ENCODE measurements at places on chromosomes 7 and 10.
A peak's percentile ranks its signal among the peaks of the same experiment; 100 is the strongest.

- no peak for DNase-seq
Observed at GRCh38 chr10:61787170-61787569, 114.3 kb upstream of the ARID5B start.

DNA sequence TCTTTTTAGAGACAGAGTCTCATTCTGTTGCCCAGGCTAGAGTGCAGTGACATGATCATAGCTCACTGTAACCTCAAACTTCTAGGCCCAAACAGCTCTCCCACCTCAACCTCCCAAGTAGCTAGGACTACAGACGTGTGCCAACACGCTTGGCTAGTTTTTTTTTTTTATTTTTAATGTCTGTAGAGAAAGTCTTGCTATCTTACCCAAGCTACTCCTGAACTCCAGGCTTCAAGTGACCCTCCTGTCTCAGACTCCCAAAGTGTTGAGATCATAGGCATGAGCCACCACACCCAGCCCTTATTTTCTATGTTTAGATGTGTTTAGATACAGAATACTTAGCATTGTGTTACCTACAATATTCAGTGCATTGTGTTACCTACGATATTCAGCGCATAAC lies 46.4 kb downstream of the KMT2E start:
- DNase-seq, result no peak

DNA sequence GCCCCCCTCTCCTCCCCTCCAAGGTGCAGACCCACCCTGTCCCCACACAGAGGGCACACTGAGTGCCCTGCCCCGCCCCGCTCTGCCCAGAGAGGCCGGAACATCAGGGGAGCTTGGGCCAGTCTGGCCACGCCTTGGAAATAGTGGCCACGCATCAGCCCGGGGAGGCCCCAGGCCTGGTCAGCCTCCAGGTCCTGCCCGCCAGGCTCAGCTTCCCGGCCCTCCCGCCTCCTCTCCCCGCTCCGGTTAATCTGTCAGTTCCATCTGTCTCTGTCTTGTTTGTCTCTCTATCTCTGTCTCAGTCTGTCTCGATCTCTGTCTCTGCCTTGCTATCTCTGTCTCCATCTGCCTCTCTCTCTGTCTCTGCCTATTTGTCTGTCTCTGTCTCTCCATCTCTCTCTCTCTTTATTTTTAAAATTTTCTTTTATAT lies 28.9 kb upstream of the TNRC18 start:
- DNase-seq, result no peak

DNA sequence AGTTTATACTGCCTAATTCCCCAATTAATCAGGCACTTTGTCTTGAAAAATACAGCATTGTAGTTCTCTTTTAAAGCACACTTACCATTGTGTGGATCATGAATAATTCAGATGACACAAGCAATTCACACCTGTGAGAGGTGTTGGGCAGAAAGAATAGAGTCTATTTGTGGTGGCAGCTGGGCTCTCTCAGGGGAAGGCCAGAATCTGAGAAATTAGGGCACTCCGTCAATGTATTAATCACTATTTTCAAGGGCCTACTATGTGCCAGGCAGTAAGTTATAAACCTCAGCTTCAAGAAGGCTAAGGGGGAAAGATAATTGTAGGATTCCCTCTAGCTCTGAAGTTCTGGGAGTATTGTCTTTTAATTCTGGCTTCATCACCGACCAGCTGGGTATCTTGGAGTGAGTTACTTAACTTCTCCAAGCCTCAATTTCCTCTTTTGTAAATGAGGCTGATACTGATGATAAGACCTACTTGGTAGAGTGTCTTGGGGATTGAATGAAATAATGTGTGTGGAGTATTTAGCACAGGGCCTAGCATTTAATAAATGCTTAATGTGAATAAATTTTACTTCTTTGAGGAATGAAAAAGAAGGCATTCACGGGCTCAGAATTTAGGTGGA lies 2.5 kb downstream of the CHN2 start:
- DNase-seq, result no peak

- DNase-seq, result no peak
Observed at GRCh38 chr7:65509368-65510186, 135.9 kb downstream of the ZNF92 start.

GRCh38 chr10:9296190-9296589 lies 1241.7 kb downstream of the GATA3 start:
- DNase-seq, result no peak

DNA sequence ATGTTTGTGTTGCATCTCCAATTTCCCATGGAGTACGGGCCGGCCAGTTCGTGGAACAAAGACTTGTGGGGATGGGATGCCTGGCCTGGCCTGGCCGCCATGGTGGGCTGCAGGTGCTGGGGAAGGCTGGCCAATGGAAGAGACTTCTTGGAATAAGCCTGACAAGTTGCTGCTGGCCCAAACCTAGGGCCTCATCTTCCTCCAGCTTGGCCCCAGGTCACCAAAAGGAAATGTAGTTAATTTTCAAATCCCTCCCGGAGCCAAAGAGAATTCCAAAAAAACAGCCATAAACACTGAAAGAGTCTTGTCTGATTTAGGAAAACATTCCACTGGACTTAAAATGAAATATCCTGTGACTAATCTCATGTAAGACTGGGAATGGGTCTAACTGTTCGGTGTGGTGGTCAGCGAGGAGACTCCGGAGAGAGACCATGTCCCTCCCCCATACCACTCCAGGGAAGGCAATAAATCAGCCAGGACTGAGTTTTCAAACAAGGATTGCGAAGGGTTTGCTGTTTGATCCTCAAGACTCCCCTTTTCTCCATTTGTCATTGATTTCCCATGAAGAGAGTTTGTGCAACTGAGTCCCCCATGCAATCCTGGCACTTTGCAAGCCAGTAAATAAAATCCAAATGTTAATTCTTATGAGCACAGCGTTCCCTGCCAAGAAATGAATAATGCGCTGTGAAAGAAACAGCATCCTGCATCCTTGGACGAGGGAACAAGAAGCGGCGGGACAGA lies 128.7 kb upstream of the HABP2 start:
- DNase-seq, result no peak

DNA sequence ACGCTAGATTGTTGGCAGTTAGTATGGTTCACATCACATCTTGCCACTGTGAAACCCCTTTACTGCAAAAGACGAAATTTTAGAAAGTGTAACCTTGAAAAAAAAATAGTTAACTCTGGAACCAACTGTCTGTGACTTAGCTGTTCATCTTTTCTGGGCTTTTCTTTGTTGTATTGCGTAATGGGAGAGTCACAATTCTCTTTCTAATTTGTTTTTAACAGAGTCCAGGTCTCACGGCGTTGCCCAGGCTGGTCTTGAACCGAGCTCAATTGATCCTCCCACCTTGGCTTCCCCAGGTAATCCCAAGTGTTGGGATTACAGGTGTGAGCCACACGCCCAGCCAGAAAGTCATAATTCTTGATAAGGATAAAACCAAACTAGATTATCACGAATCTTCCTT lies 14.5 kb downstream of the UBE3C start:
- DNase-seq, result no peak

GRCh38 chr7:135508883-135509588 lies 866 bp downstream of the CNOT4 start:
- DNase-seq, result peak; percentile 4

GRCh38 chr7:143479055-143479766 lies 1.5 kb downstream of the TAS2R41 start:
- no peak for DNase-seq

All from activated T-cell treated with anti-CD3 and anti-CD28 coated beads for 1 hour (primary cell).